NCI-H1930 (cell line): ENCODE measurements at places on chromosomes 5 and 9.

DNA sequence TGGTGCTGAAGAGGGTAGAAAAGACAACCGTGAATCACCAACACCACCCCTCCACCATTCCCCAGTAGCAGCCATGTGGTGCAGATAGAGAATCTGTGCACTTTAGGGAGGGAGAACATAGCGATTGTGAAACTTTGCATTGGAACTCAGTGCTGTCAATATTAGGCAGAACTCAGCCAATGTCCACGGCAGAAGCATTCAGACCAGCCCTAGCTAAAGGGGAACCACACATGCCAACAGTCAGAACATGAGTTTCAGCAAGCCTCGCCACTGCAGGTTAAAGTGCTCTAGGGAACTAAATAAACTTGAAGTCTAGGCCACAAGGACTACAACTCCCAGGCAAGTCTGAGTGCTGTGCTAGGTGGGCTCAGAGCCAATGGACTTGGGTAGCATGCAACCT lies 38.5 kb upstream of the DEPDC1B start:
- DNase-seq: no peak

DNA sequence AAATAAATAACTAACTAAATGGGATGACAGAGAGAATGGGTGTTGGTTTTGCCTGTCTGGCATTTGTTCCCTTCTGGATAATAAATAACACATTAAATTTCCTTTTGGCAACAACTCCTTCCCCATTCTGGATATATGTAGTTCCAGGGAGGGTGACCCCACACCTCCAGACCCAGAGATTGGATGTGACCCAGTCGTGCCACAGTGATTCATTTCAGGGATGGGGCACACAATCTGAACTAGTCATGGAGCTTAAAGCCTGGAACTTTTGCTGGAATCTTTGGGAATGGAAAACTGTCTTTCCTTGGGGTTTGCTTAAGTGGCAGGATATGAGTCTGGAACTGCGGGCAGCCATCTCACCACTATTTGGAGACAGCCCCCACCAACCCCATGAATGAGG lies 11.3 kb downstream of the KLF9 start:
- DNase-seq: no peak

GRCh38 chr9:125747765-125748445 lies 732 bp downstream of the PBX3 start:
- DNase-seq: no peak

DNA sequence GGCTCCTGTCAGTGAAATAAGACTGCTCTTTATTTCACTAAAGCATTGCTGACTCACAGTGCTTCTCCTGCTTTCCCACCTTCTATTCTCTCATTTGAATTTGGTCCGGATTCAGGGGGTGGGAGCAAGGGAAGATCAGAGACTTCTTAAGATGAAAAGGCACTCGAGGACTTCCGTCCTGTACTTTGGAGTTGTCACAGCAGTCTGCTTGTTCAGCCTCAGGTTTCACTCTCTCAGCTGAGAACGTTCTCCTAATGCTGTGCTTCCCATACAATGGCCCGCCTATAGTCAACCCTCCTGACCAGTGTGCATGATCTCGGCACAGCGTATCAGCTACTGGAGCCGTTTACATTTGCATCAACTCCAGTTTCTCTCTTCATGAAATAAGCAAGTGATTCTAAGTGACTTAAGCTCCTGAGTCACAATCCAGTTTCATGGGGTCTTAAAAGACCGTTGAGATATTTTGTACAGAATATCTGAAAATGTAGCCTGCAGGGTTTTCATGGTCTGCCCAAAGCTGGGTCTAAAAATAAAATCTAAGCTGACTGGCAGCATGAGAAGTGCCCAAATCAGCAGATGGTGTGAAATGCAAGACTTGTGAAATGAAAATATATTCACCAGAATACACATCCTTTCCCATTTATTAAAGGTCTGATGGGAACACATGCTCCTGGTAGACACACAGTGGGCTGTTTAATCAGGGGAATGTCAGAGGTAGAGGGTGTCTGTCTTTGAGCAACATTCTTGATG lies 145.0 kb downstream of the ADCY2 start:
- DNase-seq: no peak

DNA sequence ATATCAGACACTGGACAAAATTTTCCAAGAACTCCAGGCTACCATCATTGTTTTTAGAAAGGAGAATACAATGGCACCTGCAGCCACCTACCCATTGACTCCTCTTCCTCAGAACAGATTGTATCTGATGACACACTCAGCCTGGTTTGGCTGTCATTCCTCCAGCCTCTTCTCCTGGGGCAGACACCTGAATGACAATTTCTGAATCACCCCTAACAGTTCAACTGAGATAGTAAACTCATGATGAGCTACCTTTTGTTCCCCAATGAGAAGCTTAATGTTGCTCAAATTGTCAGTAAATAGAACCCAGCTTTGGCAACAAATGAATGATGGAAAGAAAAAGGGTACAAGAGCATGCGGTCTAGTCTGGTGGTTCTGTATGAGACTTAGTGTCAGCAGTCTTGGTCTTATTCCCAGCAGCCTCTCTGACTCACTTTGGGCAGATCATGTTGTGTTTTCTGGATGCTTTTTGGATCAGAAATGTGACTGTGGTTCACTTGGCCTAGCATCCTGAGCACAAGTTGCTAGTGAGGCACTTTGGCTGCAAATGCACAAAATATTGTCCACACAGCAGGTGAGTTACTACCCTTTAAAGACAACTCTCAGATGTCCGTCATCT lies 78.3 kb downstream of the MAMDC2 start:
- no peak for DNase-seq
